CD4-positive, alpha-beta T cell treated with Interleukin-6 at 100 ng/mL for 8 hours (primary cell): ENCODE measurements at places on chromosomes 1 and 21.

- no peak for DNase-seq
Measured at GRCh38 chr1:115275216-115275615, 62.8 kb downstream of the NGF start.

- no peak for DNase-seq
Measured at GRCh38 chr1:211557894-211558625, 20.9 kb downstream of the SLC30A1 start.

DNA sequence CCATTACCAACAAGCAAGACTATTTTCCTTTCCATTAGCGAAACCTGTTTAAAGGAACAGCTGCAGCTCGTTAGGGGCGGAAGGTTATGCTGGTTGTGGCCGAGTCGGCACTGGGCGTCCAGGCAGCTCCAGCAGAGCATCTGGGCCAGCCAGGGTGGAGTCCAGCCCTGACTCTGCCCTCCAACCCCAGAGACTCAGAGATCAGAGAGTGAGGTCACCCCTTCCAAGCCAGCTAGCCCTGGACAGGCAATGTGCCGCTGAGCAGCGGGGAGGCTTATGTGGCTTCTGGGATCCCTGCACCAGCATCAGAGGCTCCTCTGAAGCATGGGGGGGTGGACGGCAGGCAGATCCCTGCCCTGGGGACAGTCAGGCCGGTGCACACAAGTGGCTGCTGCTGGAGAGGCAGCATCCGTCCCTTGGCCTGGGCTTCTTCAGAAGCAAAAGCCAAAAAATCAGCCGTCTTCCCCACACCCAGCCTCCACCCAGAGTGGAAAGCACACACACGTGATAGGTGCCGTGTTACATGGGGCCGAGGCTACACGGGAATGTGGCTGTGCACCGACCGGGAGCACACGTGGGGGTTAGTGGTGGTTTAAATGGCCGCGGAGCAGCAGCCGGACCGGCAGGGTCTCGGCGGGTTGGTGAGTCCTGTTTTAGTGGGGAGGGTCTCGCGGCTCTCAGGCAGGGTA is 30.1 kb downstream of the SLC66A1 start:
- no peak for DNase-seq

DNA sequence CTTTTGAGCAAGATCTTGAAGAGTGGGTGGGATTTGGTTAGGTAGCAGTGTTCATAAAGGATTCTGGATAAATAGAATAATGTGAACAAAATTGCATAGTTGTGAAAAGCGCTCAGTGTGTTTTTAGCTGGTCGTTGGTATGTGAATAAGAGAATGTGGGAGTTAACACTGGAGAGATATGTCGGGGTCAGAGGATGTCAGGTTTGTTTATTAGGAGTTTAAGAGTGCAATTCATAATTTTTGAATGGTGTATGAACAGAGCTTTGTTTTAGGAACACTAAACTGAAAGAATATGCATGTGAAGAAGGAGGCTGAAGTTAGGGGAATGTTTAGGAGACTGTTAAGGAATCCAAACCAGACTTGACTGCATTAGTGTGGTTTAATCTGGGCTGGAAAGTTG is 9.4 kb downstream of the USP16 start:
- DNase-seq, result no peak

DNA sequence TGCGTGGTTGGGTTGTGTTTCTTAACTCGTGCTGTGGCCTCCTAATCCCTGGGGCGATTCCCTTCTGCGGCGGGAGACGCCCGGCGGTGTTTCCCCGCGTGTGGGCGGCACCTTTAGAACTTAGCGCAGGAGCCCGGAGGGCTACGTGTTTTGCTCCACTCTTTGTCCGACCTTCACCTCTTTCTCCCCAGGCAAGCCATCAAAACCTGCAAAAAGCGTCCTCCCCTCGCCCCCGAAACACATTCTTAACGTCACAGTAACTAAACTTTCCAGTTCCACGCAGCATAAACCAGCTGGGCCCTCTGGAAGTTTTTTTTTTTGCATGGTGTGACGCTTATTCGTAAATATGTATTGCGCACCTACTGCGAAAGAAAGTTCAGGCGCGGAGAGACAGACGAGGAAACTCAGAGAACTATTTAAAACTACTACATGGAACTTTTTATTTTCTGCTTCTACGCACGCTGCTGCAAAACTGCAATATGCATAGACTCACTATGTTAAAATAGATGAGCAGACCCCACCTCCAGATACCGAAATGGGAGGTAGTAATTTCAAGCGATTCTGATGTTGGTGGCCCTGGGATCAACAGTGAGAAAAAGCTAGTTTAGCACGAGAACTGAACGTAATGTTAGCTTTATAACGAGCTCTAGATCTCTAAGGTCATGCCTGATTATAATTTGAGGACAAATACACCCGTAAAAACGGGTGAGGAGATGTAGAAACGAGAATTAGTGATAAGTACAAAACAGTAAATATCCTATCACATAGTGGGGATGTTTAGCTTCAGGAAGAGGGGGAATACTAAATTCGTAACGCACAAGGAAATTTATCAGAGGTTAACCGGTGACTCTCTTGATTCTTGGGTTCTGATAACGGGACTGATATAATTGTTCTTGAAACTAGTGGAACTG is 920 bp downstream of the MTR start:
- peak; percentile 20 for DNase-seq

GRCh38 chr1:2950926-2951305 is 70.4 kb upstream of the ACTRT2 start:
- DNase-seq, result no peak

DNA sequence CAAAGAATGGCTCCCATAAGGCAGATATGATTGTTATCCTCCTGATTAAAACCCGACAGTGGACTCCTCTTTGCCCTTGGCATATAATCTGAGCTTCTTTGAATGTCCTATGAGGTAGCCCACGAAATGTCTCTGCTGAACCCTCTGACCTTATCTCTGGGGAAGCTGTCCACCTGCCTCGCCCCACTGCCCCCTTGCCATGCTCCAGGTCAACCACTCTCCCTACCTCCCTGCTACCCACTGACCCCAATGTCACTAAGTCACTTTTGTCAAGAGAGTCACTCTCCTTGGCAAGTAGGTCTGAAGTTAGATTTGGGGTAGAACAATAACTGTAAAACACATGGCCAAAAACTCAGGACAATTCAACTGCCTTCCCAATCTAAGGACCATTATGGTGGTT is 54.5 kb downstream of the UTP25 start:
- no peak for DNase-seq

GRCh38 chr1:167582064-167582463 is 28.5 kb upstream of the CREG1 start:
- no peak for DNase-seq

GRCh38 chr1:99818063-99818699 is 32.0 kb upstream of the AGL start:
- no peak for DNase-seq

DNA sequence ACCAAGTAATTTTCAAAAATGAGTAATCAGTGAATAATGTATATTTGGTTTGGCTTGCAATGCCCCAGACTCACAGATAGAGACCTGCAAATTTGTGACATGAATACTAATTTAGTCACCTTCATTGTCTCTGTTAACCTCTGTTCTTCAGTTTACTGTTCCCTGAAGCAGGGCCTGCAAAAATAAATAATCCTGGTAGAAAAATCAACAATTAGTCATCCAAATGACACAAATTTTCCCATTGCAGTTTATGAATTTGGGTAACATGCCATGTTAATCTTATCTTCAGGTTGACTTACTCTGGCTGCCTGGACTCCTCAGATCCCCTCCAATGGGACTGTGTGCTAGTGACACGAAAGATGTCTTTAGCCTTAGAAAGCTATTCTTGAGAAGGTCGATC is 289.5 kb downstream of the PAPPA2 start:
- DNase-seq, result no peak

DNA sequence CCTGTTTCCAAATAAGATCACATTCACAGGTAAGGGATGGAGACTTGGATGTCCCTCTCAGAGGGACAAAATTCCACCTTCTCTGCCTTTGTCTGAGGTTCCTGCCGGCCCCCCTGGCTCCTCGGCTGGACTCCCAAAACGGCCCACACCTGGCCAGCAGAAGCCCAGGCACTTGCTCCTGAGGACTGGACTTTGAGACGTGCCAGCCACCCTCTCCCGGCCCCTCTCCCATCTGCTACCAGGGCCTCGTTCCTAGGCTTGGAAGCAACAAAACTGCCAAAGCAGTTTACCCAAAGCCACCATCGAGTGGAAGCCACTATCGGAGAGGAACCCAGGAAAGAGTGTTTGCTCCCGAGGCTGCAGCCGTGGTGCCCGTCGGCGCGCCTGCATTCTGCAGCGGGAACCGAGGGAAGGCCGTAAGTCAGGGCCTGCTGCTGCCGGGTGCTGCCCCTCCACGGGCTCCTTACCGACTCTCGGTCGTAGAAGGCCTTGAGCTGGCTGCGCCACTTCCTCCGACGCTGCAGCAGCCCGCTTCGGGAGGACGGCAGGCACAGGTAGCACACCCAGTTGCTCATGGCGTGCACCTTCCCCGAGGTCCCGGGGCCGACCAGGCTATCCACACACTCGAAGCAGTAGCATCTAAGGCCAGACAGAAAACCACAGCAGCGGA is 3.5 kb downstream of the DNMT3L start:
- DNase-seq, result no peak
